Activated naive CD4-positive, alpha-beta T cell (primary cell): ENCODE measurements at places on chromosomes 11 and 22.

- DNase-seq, result no peak
Measured at GRCh38 chr11:13229711-13230318, 47.8 kb upstream of the BMAL1 start.

GRCh38 chr22:23105919-23106318 is 35.6 kb downstream of the GNAZ start:
- no peak for DNase-seq

GRCh38 chr11:76772783-76773106 is 10.4 kb upstream of the TSKU start:
- DNase-seq, result no peak

- no peak for DNase-seq
Measured at GRCh38 chr11:115316696-115317095, 187.5 kb downstream of the CADM1 start.

GRCh38 chr11:1943576-1943975 is 3.6 kb upstream of the MRPL23 start:
- no peak for DNase-seq
